Bone marrow (tissue), 2 donors: ENCODE measurements at places on chromosomes 12 and 14.
A peak's percentile ranks its signal among the peaks of the same experiment; 100 is the strongest.

- no peak for DNase-seq
These were observed 88.2 kb downstream of the DUSP16 start for GRCh38 chr12:12474471-12474928.

DNA sequence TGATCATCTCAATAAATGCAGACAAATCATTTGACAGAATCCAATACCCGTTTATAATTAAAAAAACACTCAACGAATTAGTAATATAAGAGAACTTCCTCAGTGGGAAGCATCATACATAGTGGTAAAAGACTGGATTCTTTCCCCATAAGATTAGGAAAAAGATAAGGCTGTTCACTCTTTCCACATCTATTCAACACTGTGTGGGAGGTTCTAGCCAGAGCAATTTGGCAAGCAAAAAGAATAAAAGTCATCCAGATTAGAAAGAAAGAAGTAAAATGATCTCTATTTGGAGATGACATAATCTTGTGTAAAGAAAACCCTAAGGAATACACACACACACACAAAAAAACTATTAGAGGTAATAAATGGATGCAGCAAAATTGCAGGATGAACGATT lies 38.4 kb downstream of the YEATS4 start:
- DNase-seq, result no peak

DNA sequence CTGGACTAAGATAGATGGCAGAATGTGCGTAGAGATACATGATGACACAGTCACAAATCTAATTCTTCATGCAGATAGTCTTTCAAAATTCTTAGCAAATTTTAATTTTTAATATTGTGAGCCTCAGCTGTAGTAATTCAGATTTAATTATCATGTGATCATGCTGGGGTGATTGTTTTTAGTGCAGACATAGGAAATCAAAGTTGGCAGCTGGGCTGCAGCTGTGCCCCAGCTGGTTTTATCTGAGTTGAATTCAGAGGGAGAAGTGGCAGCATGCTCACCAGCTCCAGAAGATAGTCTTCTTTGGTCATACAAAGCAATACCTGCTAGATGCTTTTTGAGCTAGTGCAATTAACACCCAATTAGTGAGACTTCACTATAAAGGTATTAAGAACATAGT lies 292.9 kb downstream of the RAD51B start:
- DNase-seq, result no peak

DNA sequence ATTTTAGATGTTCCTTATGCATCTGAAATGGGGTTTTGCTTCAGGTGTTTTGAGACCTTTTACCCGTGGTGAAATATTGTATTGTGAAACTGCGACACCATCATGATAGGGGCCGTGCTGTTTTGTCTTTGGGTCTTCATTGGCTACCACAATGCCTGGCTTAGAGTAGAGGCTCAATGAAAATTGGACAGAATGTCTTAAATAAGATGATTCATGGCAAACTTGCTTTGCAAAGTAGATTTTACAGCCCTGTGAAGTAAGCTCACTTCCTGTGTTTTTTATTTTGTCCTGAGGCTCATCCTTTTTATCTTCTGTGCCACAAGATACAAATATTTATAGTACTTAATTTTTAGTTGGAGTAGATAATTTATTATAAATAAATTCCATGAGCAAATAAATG lies 111.3 kb upstream of the FRMD6 start:
- DNase-seq, result no peak

- peak; percentile 59 for DNase-seq
These were observed 4.1 kb upstream of the CCND2 start for GRCh38 chr12:4269279-4269991.

GRCh38 chr14:60323199-60323896 lies 74.3 kb downstream of the PPM1A start:
- DNase-seq, result no peak

GRCh38 chr12:112340230-112340629 lies 42.0 kb downstream of the HECTD4 start:
- DNase-seq, result no peak

- no peak for DNase-seq
These were observed 88.5 kb downstream of the PAPLN start for GRCh38 chr14:73325630-73326299.
